NCI-H1092 treated with DMSO at 0.1 percent for 48 hours (cell line): ENCODE measurements at places on chromosomes 2 and 18.

DNA sequence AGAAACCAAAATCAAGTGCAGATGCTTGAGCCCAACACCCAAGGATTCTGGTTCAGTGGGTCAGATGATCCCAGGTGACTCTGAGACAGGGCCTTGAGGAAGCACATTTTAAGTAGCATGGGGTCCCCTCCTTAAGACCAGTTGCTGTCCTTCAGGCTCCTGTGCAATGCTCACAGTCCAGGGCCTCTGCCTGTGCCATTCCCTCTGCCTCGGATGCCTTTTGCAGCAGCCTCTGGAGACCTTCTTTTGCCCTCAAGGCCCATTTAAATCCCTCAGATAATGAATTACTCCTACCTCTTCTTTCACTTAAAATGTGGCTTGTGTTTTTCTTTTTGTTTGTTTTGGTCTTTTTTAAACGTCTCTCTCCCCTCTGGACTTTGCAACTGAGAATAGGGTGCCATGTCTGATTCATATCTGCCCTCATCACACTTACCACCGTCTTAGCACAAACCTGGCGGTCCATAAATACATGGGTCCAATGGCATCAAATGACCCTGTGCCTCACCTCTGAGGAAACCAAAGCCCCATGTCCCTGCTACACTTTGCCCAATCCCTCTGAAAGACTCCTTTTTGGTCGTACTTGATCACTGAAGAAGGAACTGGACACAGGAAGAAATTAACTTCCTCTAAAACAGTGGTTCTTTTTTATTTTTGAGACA, 14.2 kb downstream of the ACTG2 start:
- DNase-seq: no peak

GRCh38 chr18:10230072-10230471, 224.4 kb upstream of the APCDD1 start:
- no peak for DNase-seq

DNA sequence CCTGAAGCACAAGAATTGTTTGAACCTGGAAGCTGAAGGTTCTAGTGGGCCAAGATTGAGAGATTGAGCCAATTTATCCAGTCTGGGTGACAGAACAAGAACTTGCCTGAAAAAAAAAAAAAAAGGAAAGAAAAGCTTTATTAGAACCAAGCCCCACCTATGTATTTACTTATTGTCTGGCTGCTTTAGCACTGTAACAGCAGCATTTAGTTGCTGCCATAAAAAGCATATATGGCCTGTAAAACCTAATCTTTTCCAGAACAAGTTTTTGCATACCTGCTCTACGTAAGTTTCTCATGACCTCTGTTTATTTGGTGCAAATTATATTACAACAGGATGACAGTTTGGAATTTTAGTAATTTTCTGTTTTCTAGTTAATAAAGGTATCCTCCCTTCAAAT, 1565.6 kb upstream of the LRRTM1 start:
- no peak for DNase-seq

DNA sequence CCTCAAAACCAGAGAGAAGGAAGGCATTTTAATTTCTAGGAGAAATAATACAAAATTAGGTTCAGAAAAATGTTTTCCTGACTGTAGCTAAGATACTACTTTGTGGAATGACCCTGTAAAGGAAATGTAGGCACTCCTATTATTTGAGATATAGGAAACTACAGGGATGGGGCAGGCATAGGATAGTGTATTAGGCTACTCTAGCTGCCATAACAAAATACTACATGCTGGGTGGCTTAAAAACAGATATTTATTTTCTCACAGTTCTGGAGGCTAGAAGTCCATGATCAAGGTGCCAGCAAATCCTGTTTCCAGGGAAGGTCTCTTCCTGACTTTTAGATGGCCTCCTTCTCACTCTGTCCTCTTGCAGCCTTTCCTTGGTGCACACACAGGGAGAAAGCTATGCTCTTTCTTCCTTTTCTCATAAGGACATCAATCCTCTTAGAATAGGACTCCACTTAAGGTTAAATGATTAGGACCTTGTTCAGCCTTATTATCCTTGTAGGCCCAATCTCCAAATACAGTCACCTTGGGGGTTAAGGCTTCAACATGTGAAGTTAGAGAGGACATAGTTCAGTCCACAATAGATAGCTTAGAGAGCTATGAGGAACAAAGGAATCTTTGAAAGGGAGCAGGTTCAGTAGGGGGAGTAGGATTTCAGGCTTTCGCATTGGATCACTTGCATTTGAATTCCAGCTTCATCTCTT, 14.0 kb upstream of the CAVIN2 start:
- DNase-seq: no peak

DNA sequence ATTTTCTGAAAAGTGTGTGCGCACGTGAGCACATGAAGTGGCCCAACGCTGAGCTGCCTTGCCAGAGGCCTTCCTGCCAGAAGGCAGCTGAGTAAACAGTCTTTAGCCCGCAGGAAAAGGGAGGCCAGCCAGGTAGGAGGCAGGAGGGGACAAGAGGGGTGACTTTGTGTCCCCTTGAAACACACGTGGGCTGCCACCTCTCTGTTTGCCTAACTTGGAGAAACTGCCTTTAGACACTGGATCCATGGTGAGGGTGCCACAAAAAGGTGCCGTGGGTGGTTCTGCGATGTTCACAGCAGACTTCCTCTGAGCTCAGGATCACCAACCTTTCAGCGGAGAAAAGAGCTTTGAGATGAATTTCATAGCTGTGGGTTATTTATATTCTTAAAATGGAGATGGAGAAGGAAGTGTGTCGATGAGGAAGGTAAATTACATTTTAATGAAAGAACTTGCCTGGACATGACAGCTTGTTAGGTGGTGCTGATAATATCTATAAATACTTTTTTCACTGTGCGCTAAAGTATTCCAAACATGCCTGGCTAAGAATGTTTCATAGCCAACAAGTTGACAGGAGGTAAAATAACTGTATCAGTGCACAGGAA, 36.6 kb upstream of the ASB1 start:
- peak; percentile 85 for DNase-seq

DNA sequence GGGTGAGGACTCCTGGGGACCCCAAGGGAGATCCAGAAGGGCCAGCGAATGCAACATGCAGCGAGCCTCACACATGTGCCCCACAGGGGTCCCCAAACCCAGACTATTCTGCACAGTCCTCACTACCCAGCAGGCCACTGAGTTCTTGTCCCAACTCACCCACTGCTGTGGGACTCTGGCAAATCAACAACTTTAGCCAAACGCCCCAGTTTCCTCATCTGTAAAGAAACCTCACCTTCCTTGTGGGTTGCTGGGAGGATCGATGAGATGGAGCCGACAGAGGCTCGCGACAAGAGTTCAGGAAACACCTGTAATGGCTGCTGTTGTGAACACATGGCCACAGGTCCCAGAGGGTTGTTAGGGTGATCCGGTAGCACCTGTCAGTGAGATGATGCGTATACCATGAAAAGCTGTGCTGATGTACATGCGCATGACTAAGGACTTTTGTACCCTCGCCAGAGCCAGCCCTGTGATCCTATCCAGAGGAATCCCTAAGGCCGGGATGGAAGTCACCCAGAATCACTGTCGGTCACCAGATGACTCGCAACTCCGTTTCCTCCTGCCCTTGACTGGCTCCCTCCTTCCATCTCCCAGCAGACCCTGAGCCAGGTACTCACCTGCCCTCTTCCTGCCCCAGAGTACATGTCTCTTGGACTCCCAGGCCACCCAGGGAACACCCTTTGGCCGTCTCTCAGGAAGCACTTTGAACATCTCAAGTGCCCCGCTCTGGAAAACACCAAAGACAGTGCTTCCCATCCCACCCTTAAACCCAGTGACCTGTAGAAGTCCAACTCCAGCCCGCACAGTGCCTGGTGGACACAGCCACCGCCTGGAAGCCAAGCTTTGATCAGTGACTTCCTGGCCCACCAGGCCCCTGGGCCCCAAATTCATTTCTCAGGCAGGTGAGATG, 103.3 kb upstream of the ID2 start:
- no peak for DNase-seq

DNA sequence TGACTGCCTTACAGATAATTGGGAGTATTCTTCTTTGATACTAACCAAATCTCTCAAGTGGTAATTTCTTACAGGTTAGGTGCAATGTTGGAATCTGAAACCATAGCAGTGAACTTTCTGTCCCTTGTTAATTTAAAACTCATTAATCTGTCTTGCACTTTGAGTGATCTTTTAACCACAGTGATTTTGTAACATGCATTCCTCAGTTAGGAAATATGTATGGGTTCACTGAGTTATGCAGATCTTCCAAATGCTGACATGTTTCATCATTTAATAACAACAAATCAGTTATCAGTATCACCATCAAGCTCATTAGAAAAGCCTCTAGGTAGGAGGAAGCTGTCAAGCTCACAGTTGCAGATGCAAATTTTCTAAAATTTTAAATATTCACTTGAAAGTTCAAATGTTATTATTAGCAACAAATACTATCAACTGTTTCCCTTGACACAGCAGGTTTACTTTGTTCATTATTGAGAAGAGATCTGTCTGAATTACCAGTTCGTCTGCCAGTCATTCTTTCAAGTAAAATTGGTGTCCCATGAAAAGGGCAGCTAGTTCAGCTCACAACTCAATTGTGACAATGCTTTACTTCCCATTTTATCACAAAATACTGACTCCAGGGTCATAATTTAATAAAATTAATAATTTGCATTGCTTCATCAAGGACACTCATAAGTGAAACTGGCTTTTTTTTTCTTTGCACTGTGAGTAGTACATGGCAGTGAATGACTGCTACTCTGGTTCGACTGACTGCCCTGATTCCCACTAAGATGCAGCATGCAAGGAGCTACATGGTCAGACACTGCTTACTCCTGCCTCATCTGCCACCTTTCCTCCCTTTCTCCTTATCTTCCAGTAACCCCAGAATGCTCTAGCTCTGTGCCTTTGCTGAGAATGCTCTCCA, 31.6 kb downstream of the SUCLG1 start:
- no peak for DNase-seq

- DNase-seq: peak; percentile 31
Observed at GRCh38 chr2:105545730-105546627, 147.1 kb upstream of the FHL2 start.

GRCh38 chr2:203510256-203510940, 24.7 kb downstream of the RAPH1 start:
- no peak for DNase-seq

DNA sequence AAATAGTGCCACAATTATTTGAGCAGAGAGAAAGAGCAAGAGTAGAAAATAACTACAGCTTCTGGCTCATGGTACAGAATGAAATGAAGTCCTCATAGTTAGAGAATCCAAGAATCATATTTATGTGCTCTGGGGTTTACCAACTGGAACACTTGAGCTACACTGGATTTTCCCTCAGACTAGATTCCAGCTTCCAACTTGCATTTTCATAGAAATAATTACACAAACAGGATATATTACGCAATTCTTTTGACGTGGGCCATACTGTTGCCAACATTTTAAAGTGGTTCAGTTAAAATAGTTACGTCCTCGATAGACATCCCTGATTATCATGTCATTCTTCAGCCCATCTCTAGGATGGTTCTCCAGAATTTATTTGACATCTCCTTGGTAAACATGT, 129.2 kb downstream of the ETAA1 start:
- DNase-seq: no peak

- DNase-seq: no peak
Observed at GRCh38 chr18:33184175-33184574, 256.3 kb downstream of the CCDC178 start.

GRCh38 chr2:20150806-20151571, 73.9 kb downstream of the SDC1 start:
- DNase-seq: no peak

- DNase-seq: no peak
Observed at GRCh38 chr2:53210538-53210937, 557.1 kb upstream of the CHAC2 start.
